Fibroblast of the aortic adventitia (primary cell): ENCODE measurements at places on chromosomes 7 and 10. TPM values are rescaled to one million over a fixed set of nuclear protein-coding genes. Genes with fewer than 3 reads are reported as not detected.
A peak's percentile ranks its signal among the peaks of the same experiment; 100 is the strongest.

DNA sequence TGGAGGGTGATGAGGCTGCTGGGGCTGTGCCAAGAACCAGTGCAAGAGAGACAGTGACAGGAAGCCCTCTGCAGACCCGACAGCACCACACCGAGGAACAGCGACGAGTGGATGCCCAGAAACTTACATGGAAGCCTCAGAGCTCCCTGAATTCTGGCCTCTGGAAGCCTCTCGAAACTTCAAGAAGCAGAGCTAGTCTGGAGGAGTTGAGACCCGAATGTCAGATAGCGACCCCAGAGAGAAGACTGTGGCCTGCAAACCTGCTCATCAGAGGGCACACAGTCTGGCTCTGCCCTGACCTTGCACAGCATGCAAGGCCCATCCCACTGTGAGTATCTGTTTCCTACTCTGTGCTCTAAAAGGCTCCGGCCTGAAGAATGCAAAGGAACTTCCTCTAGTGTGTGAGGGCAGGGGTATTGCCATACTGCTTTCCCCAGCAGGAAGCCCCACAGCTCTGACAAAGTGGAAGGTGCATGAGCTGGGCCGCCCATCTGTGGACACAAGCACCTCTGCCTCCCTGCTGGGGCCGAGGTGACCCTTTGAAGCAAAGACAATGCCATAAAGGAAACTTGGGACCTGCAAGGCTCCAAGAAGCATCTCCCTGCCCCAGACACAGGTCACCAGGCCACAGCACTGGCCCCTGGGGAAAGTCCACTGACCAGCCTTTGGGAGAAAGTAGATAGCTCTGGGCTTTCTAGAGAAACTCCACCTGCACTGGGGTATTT is 10.5 kb upstream of the C10orf71 start:
- DNase-seq = no peak

The UBTD1 gene
- 22.1 and 35.2 TPM in 2 replicates for total RNA-seq

DNA sequence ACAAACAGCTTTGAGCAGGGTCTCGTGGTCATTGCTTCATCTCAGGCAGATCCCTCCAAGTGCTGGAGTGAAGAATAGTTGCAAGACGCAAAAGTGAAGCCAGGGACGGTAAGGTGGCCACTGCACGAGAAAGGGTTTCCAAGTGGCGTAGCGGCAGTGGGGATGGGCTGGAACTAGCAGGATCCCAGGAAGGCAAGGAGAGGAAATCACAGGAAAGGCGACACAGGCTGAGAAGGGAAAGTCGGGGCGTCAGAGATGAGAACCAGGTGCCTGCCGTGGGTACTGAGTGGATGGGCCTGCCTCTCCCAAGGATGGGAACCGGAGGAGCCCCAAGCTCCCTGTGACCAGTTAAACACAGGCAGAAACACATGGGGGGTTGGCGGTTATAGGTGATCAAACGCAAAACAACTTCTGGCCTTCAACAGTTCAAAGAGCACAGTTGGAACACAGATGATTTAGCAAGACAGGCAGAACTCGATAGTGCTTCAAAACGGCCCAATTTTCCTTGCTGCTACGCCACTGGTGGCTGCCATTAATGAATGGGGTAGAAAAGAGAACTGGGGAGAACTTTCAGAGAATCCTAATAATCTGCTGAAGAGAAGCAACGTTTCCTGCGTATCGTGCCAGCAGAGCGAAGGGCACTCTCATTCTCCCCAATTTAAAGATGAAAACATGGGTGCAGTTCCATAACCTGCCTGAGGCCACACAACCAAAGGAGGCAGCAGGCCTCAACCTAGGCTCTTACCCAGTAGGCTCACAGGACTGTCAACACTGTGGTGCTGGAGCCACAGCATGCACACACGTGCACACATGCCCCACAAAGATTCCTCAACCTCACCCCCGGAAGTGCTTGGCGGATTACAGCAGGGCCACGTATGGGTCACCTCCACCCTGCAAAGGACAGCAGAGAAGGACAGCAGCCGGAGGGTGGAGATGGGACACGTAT is 61.9 kb downstream of the MAD1L1 start:
- DNase-seq = no peak

The POM121C gene
- total RNA-seq = 10.8 and 12.6 TPM in 2 replicates

DNA sequence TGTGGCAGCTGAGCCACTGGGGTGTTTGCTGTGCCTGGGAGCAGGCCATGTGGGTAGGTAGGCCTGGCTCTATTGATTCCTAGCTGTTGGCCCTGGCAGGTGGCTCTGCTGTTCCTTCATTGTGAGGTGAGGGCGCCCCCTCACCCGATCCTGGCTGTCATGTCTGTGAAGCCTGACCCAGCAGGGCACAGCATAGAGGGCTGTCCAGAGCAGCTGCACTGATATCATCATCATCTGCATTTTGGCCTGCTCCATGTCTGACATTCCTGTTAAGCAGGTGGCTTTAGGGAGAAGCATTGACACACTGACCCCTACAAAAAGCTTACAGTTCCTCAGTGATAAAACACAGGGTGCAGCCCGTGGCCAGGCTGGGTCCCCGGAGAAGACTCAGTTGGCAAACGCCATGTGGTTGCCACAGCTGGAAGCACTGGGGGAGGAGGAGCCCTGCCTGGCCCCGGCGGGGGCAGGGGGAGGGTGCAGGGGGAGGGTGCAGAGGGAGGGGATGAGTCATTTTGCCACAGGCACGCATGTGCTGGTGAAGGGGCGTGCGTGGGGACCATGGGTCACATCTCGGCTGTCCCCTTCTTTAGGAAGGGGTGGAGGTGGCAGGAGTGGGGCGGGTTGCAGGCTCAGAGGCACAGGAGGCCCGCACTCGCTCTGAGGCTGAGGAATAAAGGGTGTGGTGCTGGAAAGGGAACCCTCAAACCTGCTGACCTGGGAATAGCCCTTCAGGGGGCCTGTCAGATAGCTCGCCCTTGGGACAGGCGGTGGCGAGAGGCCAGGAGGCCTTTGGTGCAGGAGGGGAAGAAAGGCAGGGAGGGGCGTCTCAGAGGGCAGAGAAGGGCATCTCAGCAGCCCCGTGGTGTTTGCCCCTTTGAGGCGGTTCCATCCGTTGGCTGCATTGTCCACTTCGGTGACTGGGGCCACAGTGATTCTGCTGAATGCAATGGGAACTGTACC is 31.6 kb downstream of the IKZF1 start:
- no peak for DNase-seq

DNA sequence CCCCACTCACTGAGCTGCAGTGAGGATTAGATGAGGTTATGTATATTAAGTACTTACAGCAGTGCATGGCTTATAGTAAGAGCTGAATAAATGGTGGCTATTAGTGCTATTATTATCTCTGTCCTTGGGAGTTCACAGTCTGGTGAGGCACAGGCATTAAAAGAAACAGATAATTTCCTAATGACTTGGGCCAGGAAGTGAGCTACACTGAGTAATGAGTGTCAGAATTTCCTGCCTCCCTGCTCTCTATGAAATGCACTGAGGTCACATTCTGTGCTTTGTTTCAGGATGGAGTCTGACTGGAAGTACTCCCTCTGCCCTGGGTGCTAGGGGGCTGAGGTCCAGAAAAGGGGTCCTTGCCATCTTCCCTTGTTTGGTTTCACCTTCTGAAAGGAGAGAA is 48.7 kb upstream of the LOXL4 start:
- peak; percentile 50 for DNase-seq

The CRHR2 gene
- total RNA-seq = not detected in 2 replicates

The CRYGN gene
- 0.09 and 0.16 TPM in 2 replicates for total RNA-seq

The CEP55 gene
- total RNA-seq = 2.7 and 36.9 TPM in 2 replicates

GRCh38 chr7:95397381-95397780 is 1.2 kb upstream of the PON3 start:
- DNase-seq = no peak

DNA sequence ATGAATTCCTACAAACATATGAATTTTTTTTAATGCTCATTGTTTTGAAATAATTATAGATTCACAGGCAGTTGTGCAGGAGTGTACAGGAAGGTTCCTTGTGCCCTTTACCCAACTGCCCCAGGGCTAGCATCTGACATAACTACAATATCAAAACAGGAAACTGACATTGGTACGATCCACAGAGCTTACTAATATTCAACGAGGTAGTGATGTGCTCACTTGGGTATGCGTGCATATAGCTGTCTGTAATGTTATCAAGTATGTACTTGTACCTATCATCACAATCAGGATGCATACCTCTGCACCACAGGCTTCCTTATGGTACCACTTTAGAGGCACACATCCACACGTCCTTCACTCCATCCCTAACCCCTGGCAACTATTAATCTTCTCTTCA is 68.3 kb downstream of the BMS1 start:
- DNase-seq = no peak

- DNase-seq = peak; percentile 47
These were observed 89.9 kb downstream of the CDH23 start for GRCh38 chr10:71486484-71487114.
